ENCODE measurements at places on chromosomes 5 and 9. TPM values are rescaled to one million over a fixed set of nuclear protein-coding genes. Genes with fewer than 3 reads are reported as not detected.

APBB3 gene
- total RNA-seq: 8.4 TPM

BNIP1 gene
- total RNA-seq: 8.8 TPM

ERAP2 gene
- total RNA-seq: 1.3 TPM

ROR2 gene
- 65.1 TPM for total RNA-seq

PCDHGA7 gene
- 9.9 TPM for total RNA-seq

FRRS1L gene
- total RNA-seq: 0.10 TPM

All from cardiac ventricle fibroblast (primary cell).